Activated CD4-positive, alpha-beta T cell treated with anti-CD3 and anti-CD28 coated beads, Interleukin-2, amount 50 U/mL, for 4 hours (primary cell): ENCODE measurements at places on chromosomes 7 and 10.

- DNase-seq, result no peak
Measured at GRCh38 chr10:132946-133898, 2.0 kb upstream of the ZMYND11 start.

- DNase-seq, result peak; percentile 18
Measured at GRCh38 chr7:64887756-64888508, 15.1 kb upstream of the ZNF273 start.

DNA sequence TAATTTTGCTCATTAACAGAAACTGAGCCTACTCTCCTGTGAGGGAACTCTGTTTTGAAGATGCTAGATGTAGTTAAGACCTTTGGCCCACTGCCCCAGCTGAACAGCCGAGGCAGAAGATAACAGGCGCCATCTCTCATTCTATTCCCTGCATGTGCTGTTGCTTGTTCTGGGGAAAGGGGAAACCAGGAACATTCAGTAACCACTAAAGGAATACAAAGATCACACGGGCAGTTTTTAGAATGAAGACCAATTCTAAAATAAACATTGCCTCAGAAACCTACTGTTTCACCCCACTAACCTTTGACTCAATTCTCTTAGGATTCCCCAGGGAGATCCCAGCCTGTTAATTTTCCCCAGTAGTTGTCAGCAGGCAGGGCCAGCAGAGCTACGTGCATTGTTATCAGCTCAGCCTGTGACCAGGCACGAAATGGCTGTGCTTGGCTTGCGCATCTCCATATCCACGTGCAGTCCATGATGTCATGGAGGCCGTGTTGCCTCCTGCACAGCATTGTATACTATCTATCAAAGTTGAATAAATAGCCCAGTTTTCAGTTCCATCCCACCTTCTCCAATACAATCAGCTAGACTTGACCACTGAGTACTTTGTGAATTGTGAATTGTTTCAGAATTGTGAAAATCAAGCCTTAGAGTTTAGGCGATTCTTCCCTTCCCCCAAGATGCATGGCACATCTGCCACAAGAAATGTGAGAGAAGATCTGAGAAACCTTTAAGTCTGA, 36.0 kb downstream of the ANK3 start:
- no peak for DNase-seq

DNA sequence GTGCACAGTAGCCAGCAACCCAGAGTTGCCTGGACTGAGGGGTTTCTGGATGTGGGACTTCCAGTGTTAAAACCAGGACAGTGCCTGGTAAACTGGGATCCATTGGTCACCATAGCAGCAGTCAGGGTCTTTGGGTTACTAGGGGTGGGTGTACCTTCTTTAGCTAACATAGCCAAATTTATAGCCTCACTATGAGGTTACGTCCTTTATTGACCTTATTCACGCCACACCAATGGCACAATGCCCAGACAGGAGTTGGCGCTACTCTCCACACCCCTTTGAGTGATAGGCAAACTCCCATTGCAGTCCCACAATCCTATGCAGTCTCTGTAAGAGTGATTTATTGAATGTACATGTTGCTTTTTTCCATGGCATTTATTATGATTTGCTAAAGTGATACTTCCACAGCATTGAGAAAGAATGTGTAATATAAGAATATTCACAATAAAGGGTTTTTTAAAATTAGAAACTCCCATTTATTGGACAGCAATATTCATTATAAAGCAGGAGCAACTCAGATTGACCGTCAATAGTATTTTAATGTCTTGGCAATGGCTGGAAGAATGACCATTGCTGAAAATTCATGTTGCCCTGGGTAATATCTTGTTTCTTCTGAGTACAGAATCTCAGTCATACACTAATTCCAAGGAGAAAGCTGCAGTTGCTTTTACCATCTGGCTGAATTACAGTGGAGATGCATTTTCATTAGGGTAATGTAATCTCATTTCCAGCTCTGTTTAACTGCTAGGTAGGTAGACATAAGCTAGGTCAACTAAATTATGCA, 26.1 kb downstream of the IFIT5 start:
- DNase-seq, result no peak

- DNase-seq, result no peak
Measured at GRCh38 chr7:91228327-91228726, 35.9 kb upstream of the FZD1 start.

DNA sequence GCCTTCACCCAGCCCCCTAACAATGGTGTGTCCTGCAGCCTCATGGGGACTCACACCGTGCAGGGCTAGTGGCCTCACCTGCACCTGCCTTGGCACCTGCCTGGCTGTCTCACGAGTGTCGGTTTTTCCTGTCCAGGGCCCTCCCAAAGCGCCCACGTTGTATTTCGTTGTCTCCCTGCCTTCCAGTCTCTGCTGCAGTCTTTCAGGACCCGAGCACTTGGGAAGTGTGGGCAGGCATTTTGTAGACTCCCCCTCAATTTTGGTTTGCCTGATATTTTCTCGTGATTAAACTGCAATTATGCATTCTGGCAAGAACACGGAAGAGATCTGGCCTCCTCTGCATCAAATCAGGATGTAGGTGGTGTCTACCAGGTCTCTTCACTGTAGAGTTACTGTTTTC, 17.9 kb downstream of the BNIP3 start:
- no peak for DNase-seq

GRCh38 chr10:98261436-98262277, 6.3 kb downstream of the LOXL4 start:
- no peak for DNase-seq

GRCh38 chr7:121831351-121831750, 41.6 kb upstream of the PTPRZ1 start:
- no peak for DNase-seq

GRCh38 chr7:99514050-99514449, 9.6 kb downstream of the ZKSCAN5 start:
- no peak for DNase-seq

DNA sequence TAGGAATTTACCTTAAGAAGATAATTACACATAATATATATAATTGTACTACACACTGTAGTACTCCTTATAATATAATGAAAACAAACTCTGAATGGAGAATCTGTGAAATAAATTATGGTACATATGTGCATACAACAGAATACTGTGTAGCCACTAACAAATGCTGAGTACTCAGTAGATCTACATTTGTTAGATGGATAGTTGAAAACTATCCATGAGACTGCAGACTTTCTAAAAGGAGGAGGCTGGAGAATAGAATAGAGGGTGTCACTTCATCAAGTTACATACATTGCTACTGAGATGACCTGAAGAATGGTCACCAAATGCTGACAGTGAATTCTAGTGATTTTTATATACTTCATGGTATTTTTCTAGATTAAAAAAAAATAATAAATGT, 68.7 kb upstream of the OGDHL start:
- DNase-seq, result no peak

- no peak for DNase-seq
Measured at GRCh38 chr7:113370910-113371309, 252.6 kb upstream of the SMIM30 start.

- DNase-seq, result no peak
Measured at GRCh38 chr7:8229927-8230326, 32.0 kb downstream of the ICA1 start.

DNA sequence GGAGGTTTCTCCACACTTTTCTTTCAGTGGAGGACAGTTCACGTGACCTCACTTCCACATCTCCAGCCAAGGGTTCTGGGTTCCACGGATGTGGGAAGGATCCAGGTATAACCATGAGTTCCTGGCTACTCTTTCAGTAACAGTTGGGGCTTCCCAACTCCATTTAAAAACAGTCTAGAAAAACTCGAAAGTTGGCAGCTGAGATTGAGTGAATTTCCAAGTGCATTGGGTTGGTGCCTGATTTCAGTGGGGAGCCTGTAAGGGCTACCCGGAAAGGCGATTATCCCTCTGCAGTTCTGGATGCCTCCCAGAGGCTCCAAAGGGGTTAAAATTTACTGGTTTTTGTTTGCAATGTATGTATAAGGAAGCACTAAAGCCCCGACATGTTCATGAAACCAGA, 24.3 kb downstream of the LHFPL3 start:
- DNase-seq, result no peak

- no peak for DNase-seq
Measured at GRCh38 chr7:19690736-19691135, 18.1 kb downstream of the POLR1F start.

DNA sequence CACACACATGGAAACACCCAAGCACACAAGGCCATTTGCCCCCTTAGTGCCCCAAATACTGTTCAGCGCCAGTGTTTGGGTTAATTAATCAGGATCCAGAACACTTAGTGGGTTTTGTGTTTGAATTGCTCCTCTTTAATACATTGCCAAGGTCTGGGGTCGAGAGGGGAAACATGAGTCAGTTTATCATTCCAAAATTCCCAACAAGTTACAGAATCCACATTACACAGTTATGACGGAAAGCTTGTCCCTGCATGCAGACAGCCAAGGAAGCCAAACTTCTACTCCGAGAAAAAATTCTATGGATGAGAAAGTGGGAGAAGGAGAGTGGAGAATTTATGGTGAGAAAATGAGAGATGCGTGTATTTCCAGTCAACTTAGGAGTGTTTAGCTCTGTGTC, 189.0 kb downstream of the NPSR1 start:
- no peak for DNase-seq

DNA sequence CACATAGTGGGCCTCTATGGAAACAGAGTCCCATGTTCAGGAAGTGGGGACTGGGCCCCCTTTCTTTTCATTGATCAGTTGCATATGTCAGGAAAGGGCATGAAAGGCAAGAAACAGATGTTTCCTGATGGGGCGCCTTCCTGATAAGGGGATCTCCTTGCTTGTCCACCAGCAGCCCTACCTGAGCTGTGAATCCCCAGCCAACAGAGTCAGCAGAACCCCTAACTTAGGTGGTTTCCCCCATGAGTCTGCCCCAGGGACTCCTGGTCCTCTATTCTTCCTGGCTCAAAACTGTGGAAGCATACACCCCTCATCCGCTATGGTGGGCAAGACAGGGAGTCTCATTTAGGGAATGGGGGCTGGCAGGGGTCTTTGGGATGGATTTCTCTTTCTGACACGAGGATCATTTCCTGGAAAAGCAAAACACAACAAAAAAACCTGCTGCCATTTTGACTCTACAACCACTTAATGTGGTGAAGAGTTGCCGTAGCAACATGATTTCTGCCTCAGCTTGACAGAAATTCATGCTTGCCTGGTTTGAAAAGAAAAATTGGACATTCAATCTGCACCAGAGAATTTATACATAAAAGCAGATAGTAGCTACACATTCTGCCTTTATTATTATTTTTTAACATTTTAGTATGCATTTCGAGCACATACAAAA, 119.8 kb downstream of the SPAG6 start:
- DNase-seq, result no peak

GRCh38 chr10:66837990-66838389, 87.8 kb upstream of the LRRTM3 start:
- no peak for DNase-seq

GRCh38 chr10:98608411-98608810, 161.7 kb upstream of the HPS1 start:
- DNase-seq, result no peak

- DNase-seq, result no peak
Measured at GRCh38 chr7:23893942-23894891, 184.2 kb downstream of the STK31 start.

DNA sequence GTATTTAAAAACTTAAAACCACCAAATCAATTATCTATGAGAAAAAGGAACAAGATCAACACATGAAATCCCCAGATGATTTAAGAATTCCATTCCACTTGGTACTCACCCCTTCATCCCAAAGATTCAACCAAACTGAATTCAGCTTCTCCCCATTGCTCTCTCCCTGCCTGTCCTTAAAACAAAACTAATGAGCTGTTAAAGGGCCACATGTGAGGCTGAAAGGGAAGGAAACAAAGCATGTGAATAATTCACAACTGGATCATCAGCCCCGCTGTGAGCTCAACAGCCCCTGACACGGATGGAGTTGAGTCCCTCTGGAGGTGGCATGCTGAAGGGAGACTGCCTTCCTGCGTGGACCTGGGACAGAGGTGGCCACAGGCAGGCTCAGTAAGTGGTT, 32.9 kb downstream of the VOPP1 start:
- no peak for DNase-seq

GRCh38 chr10:6669269-6669859, 89.3 kb upstream of the PRKCQ start:
- DNase-seq, result peak; percentile 15

DNA sequence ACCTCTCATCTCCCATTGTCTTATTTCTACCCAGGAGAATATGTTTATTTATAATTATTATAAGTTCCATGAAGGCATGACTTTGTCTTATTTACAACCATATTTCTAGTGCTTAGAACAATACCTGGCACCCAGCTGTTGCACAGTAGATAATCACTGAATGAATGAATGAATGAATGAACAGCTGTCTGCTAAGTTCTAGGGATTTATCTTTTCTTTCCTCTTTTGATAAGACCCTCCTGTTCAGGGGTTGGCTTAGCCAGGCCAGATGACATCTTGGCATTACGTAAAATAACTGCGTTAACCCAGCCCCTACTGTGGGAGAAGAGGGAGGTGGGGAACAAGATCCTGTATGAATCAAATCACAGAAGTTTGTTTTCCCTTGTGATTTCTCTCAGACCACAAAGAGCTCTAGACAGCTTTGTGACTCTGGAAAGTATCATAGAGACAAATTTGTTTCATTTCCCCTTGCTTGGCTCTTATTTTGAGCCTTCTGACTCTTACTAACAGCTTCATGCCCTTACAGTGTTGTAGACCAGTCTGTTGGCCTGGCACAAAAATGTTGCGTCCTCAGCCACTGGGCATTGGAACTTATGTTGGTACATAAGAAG, 8.4 kb downstream of the ZNF862 start:
- DNase-seq, result no peak

GRCh38 chr10:97713339-97713825, at the start of gene MARVELD1:
MARVELD1 (plus strand) TSS chr10:97713730; CDS start chr10:97713877, 147 bp downstream.
- DNase-seq, result no peak

GRCh38 chr7:36764929-36765328, 40.6 kb upstream of the AOAH start:
- DNase-seq, result no peak

DNA sequence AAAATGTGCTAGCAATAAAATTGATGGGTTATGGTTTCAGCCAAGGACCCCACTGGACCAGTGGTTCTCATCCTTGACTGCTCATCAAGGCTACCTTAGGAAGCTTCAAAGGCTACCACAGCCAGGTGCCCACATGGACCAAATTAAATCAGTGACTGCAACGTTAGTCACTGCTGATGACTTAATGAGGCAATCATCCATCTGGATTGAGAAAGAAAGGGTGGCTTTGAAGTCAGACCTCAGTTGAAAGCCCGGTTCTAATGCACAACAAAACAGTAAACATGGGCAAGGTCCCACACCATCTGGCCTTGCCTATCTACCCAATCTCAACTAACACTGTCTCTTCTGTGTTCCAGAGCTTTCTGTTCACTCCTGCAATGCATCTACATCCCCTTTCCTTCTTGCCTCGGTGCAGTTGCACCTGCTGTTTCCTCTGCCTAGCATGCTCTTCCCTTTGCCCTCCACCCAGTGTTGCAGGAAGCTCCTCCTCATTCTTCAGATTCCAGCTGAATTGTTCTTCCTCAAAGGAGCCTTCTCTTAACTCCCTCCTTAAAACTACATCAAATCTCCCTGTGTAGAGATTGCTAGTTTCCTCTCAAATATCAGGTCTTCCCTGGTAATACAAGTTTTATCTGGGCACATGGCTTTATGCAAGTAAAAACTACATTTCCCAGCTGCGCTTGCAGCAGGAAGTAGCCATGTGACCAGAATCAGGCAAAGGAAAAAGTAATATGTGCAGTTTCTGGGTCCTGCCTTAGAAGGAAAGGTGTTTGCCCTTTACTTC, 10.3 kb upstream of the KCNK18 start:
- no peak for DNase-seq
